ENCODE measurements at places on chromosomes 2 and 18.
A peak's percentile ranks its signal among the peaks of the same experiment; 100 is the strongest.

DNA sequence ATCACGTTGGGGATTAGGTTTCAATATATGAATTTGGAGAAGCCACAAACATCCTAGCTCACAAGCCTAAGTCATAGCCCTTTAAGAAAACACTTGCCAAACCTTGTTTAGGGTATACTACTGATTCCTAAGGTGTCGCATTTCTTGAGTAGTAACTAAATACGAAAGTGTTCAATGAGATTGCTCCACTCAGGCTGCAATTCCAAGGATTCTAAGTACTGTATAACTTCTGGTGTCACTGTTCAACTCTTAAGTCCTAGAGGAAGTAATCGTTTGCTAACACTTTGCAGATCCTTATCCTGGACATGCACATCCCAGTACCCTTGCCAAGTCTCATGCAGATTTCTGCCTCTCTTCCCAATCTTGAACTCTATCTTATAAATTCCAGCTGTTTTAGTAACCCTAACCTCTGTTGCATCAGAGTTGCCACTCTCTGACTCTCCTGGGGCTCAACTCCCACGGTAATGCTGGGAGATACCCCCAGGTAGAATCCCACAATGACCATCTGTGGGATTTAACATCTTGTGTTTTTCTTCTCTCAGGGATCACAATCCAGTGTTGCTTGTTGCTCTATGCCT lies 122.4 kb downstream of the HIBCH start:
- no peak for DNase-seq

GRCh38 chr2:194332799-194333490 lies 1324.1 kb upstream of the SLC39A10 start:
- DNase-seq: no peak

DNA sequence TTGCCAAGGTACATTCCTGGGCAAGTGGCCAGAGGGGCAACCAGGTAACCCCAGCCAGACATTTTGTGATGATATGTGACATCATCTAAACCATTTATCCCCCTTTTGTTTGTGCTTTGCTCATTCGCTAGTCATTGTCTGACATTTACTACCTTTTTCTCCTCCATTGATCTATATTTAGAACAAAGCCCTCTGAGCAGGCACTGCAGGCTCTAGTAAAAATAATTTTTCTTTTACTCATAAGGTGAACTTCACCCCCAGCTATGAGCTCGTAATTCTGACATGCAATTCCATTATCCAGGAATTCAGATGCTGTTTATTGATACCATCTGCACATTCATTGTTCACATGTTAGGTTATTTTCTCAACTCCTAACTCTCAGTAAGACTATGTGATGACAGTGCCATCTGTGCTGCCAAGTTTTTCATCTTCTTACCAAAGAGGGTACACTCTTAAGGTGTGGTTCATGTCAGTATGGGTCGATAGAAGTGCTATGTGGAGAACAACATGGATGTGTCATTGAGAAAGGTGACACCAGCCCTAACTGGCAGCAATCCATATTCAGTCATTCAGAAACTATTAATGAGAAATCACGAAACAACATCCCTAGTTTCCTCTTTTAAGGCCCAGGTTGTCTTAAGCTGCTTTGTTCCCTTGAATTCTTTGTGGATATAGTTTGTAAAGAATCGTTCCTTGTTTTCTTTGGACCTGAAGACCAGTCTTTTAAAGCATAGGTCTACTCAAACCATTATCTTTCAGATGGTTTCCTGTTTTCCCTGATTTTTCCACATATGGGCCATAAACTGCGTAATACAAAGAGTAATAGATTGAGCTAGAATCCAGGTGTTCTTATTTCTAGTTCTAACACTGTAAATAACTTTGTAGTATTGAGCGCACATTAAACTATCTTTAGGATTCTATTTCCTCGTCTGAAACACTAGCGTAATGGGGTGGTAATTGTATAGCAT lies 978.1 kb upstream of the CDH2 start:
- peak; percentile 87 for DNase-seq

DNA sequence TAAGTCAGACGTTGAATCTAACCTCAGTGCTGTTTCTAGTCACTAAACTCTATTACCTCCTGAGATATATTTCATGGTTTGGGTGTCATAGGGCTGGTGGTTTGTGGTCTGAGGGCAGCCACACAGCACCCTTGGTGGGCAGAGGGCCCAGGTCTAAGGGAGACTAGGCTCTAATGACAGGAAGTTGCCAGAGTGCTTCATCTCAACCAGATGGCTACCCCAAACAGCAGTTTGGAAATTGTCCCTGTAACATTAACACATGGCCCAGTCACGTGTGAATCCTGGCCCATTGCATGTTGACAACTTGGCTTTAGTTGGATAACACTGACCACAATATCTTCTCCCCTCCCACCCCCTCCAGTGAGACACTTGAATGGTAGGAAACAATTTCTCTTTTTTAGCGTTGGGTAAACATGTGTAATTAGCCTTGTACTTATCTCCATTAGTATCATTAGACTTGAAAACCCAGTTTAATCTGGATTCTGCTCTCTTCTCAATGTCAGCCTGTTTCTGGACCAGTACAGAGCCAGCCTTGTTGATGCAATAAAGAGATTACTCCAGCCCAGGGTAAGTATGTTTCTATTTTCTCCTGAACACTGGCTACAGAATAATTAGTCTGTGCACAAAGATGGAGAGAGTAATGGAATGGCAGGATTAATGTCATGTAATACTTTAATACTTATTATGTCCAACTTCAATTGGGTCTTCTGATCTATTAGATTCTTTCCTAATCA lies 187.8 kb upstream of the SIX3 start:
- peak; percentile 33 for DNase-seq

GRCh38 chr2:120109186-120110061 lies 96.5 kb downstream of the EPB41L5 start:
- peak; percentile 14 for DNase-seq

DNA sequence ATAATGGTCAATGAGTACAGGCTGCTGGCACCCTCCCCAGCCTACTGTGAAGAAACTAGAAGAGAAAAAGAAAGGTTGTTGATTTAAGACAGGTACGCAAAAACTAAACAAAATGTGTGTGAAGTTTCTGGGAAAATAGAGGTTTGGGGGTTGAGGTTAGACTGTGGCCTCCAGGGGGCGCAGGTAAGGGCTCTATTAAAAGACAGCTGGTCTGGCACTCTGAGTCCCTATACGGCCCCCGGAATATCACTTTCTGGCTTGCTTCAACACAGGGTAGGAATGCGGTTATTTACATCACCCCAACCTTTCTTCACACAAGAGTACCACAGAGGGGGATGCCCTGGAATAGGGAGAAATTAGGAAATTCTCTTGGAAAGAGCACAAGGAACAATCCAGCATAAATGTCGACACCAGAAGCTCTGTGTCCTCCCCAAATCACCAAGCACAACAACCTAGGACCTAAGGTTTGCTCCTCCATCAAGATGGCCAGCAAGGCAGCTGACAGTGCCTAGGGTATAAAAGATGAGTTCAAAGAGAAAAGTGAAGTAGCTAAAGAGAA lies 480.8 kb upstream of the KLHL29 start:
- no peak for DNase-seq

- DNase-seq: no peak
Observed at GRCh38 chr18:34370704-34371395, 146.1 kb upstream of the NOL4 start.

DNA sequence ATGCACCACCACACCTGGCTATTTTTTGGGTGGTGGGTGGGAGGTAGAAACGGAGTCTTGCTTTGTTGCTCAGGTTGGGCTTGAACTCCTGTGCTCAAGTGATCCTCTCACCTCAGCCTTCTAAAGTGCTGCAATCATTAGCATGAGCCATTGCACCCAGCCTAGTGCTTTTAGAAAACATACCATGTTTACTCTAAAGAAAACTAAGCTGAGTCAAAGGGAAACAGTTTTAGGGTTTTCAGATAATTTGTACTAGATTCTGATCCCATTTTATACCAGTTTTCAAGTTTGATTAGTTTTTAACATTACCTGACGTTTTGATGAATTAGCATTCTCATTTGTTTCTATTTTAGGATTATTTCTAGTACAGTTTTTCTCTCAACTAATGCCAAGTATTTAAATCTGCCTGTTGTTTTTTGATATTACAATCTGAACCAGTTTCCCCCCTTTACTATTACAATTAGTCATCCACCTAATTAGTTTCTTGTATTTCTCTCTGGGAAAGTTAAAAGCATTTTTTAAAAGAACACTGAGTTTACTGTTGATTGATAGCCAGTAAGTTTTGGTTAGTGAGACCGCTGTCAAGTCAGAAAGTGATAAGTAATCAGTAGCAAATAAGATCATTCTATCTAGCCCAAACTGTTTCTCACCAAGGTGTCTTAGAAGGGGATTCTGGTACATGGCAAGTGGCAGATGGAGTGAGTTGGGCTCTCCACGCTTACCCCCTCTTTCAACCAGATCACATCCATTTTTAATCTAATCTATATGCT lies 24.2 kb upstream of the TBR1 start:
- no peak for DNase-seq

DNA sequence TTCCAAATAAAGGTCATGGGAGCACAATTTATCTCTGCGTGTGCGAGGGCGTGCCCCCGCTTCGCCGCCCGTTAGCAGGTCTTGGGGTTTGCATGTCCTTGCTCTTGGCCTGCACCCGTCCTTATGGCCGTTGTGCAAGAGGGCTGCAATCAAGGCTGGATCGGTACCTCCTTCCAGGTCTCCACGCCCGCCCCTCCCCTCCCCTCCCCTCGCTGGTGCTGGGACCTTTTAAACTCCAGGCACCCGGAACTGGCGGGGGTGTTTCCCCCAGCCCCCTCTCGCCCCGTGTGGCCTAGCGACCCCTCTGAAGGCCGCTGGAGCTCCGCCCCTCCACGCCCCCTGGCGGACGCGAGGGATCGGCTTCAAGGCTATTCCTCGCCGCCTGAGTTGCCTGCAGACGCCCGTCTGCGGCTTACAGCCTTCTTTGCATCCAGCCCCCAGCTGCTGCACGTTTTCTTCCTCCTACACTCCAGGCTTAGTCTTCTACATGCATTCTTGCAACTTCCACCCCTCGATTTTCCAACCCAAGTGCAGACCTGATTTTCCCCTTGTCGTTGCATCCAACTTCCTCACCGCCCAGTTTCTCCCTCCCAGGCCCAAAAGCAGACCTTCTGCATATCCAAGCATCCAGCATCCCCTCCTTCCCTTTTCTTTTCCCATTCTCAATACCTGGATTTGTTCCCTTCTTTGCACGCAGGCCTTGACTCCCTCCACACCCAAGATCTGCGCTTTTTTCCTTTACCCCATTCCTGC lies 577 bp downstream of the IDH1 start:
- DNase-seq: peak; percentile 27

DNA sequence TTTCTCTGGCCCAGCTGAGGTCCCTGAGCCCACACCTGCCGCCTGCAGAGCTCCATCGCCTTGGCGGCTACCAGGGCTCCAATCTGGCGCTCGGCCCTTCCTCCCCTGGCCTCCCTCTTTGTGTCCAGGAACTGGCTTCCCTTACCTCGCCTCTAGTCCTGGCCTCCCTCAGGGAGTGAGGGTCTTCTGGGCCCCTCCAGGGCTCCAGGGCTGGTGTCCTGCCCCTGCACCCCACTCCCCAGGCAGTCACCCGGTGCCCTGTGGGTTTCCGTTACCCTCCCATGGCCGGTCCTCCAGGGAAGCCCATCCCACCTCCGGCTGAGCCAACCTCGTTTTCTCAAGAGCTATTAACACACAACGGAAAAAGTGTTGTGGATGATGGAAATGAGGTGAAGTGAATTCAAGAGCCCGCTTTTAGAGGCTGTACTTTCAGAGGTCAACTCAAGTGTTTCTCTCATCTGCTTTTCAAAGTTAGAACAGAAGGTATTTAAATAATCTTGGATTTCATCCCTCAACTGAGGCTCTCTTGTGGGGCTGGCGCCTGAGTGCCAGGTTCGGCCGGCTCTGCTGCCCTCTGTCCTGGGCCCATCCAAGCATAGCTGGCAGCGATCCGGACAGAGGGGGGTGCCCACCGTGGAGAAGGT lies 131.9 kb downstream of the ASB1 start:
- no peak for DNase-seq

DNA sequence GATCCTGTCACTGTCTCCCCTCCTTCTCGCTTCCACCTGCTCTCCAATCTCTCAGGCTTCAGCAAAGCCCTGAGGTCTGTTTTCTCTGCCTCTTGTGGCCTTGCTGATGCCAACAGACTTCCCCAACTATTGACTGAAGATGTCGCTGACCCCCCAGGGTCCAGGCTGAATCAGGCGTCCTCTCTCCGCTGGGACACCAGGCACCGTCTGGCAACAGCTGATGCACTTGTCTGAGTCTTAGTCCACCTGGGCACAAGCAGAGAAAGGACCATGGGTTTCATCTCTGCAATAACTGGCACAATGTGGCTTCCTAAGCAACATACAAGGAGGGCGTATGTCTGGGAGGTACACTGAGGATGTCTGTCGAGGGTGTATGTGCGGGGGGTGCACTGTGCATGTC lies 248.7 kb upstream of the MYT1L start:
- no peak for DNase-seq

- no peak for DNase-seq
Observed at GRCh38 chr18:21735452-21736015, 5.1 kb upstream of the MIB1 start.

DNA sequence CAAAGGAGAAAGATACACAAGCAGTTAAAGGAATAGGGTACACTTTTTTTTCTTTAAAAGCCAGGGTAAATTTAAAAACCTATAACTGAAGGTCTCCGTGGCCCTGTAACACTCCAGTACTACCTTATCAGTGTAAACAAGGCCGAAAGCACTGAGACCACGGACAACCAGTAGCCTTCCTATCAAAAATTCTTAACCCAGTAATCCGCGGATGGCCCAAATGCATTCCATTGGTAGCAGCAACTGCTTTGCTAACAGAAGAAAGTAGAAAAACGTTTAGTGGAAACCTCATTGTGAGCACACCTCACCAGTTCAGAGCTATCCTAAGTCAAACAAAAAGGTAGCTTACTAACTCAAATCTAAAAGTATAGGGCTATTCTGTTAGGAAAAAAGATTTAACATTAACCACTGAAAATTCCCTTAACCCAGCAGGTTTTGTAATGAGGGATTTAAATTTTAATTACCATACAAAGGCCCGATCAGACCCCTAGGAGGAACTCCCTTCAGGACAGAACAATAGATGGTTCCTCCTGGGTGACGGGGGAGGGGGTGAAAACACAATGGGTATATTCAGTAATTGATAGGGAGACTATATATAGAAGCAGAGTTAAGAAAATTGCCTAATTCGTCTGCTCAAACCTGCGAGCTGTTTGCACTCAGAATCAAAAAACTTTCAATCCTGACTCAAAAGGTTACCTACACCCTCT lies 50.8 kb upstream of the CWC22 start:
- no peak for DNase-seq

DNA sequence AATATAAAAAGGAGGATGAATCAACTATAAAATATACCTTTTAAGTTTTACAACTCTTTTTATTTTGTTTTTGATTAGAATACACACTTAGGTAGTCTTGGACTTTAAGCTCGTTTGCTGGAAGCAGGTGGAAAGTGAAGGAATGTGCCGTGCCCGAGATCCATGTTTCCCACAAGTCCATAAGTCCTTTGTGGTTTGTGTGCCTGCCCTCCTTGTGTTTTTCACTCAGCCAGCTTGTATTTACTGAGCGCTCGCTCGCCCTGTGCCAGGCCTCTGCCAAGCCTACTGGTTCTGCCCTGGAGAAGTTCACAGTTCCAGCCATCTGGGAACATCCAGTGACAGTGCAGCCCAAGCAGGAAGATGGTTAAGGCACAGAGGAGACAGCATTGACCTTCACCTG lies 142.6 kb downstream of the MGAT5 start:
- no peak for DNase-seq

Data from HFF-Myc (cell line).